Effector CD4-positive, alpha-beta T cell (primary cell): ENCODE measurements at places on chromosomes 3 and 15.
A peak's percentile ranks its signal among the peaks of the same experiment; 100 is the strongest.

DNA sequence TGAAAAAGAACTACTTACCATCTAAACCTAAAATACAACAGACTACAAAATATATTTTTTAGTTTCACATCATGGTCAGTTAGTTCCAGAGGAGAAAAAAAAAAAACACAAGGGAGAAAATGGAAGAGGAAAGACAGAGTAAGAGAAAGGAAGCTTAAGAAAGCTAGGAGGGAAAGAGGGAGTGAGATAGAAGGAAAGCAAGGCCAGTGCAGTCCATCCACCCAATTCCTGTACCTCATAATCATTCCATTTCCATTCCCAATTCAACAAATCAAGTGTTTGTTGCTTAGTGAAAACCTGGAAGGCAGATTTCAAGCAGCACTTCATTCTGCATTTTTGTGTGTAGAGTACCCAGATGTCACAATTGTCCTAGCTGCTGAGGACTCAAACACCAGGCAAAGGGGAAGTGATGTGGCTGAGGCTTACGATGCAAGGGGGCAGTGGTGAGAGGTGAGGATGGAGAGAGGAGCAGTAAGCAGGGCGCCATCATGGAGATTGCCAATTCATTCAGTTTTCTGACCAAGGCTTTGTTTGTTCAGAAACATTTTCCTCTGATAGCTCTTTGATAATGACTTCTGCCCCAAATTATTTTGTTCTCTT is 83.6 kb upstream of the GSK3B start:
- no peak for DNase-seq

GRCh38 chr3:53483821-53484220 is 10.6 kb upstream of the CACNA1D start:
- DNase-seq = no peak

DNA sequence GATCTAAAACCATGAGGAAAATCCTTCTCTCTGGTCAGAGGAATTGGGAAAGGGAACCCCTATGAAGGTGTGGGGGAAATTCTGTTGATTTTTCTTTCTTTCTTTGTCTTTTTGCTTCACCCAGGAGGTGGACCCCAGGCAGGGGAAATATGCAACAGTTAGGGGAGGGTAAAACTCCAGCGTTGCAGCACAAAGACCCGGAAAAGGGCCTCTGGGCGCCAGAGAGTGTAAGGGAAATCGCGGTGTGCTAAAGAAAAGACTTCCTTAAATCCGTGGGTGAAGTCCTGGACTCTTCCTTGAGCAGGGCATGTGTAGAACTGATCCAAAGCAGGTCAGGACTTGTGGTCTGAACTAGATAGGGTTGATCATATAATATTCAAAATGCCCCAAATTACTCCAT is 11.1 kb upstream of the TBC1D21 start:
- no peak for DNase-seq

- no peak for DNase-seq
Observed at GRCh38 chr3:13273604-13274105, 146.5 kb downstream of the NUP210 start.

DNA sequence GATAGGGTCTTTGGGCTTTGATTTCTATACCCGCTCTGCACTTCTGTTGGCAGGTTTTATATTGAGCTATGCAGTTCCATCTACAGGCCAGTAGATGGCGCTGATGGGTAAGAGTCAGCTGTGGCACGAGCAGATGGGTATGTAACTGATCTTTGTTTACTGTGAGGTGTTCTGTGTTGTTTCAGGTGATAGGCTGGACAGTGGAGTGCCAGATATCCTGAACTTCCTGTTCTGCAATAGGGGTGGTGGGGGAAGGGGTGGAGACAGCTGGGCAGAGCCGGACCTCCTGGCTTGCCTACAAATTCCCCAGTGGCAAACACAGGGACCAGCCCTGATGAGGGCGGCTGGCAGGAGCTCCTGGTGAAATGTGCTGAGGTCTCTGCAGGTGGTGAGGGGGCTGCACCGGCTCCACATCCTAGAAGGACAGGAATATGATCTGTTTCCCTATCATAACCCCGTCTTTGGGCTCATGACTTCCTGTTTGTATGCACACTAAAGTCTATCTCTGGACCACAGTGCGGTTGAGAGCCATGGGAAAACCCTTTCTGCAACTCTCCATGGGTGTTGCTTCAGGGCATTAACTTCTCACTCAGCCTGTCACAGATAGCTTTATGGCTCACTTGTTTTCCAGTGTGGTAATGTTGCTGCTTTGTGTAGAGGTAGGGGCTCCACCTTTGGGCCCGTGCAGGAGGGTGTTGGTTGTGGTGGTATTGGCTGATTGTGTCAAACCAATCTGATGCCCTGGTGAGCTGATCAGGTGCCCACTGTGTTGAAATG is 13.4 kb upstream of the FAM98B start:
- DNase-seq = peak; percentile 36
